CD4-positive, alpha-beta memory T cell (primary cell): ENCODE measurements at places on chromosomes 12 and 14. TPM values are rescaled to one million over a fixed set of nuclear protein-coding genes. Genes with fewer than 3 reads are reported as not detected.

INHBE gene
- total RNA-seq, result not detected

ART4 gene
- not detected for total RNA-seq

UNC79 gene
- 0.06 TPM for total RNA-seq

CLEC4D gene
- not detected for total RNA-seq

DNA sequence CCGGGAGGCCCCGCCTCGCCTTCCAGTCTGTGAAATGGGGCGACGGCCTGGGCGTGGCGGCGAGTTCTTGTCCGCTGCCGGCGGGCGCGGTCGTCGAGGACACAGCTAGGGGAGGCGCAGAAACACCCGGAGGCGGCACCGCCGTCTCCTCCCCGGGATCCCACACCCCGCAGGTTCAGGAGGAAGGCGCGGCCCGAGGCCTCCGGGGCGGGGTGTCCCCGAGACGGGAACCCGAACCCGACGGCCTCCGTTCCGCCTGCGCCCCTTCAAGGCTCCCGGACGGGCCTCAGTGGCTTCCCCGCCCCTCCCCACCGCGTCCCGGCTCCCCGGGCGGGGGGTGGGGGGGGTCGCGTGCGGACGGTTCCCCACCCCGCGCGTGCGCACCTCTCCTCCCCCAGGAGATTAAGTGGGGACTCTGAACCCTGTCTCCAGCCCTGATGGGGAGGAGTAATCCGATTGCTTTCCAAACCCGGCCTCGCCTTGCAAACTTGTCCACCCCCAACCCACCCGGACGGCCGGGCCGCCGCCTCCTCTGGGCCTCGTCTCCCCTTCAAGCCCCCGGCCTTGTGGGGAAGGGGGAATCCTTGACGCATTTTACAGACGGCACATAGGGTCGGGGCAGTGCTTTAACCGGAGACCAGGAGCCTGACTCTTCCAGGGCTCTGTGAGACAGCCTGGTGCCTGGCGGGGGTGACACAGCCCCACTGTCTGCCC, 35.3 kb upstream of the ANKRD9 start:
- no peak for DNase-seq

DNA sequence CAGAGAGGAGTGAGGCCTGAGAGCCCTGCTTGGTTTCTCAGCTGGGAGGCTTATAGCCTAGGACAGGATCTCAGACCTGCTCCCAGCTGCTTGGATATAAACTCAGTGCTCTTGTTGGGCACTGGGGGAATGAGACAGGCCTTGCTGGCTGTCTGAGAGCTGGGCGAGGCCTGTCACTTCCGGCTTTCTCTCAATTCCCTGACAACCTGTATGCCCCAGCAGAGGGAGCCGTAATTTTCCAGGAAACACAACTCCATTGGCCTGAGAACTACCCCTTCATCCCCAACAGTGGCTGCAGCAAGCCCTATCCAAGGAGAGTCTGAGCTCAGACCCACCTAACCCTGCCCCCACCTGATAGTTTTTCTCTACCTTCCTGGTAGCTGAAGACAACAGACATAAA, 258.3 kb upstream of the STXBP6 start:
- no peak for DNase-seq

DNA sequence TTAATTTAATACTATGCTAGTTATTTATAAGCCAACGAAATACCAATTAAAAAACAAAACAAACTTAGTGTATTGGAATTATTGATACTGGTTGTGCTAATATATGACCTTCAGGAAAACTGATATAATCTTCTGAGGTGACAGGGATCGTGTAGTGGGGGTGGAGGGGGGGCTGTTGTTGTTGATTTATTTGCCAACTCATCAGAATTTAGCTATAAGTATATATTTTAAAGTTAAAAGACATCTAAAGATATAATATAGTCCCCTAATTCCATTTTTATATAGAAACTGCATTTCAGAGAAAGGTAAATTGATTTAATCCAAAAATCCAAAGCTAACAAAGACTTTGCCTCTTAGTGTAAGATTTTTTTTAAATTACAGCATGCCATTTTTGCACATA, 210.5 kb downstream of the LRRK2 start:
- no peak for DNase-seq

DNA sequence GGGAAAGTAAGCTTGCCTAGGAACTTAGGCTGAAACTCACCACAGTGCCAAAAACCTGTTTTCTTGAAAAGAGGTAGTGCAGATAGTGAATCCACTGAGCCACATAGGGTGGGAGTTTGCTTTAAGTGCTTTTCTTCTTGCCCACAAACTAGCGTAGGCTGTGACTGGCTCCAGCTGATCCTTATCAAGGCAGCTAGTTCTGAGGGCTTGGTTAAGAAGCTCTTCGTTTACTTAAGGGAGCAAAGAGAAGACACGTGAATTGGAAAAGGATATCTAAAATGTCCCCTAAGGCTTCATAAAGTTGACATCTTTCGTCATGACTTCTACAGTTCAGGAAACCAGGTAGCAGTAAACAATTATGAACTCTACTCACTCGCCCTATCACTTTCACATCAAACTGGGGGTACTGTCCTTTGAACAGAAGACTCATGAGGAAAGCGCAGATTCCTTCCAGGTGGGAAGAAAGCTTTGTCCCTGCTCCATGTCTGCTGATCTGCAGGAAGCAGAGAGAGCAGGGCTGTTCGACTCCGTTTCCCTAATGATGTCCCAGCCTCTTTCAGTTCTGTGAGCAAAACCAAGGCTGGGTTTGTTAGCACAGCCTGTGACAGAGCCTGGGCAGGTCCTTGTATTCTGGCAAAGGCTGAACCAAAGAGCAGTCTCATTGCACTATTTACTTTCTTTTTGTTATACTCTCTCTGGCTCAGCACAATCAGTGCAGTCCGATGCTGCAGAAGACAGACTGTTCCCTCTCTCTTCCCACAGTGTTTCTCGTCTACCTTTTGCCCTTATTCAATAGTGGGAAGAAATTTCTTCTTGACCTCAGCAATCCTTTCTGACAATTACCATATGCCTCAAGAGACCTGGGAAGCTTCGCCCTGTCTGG, 93.5 kb upstream of the ETV6 start:
- DNase-seq, result peak; percentile 44

DNA sequence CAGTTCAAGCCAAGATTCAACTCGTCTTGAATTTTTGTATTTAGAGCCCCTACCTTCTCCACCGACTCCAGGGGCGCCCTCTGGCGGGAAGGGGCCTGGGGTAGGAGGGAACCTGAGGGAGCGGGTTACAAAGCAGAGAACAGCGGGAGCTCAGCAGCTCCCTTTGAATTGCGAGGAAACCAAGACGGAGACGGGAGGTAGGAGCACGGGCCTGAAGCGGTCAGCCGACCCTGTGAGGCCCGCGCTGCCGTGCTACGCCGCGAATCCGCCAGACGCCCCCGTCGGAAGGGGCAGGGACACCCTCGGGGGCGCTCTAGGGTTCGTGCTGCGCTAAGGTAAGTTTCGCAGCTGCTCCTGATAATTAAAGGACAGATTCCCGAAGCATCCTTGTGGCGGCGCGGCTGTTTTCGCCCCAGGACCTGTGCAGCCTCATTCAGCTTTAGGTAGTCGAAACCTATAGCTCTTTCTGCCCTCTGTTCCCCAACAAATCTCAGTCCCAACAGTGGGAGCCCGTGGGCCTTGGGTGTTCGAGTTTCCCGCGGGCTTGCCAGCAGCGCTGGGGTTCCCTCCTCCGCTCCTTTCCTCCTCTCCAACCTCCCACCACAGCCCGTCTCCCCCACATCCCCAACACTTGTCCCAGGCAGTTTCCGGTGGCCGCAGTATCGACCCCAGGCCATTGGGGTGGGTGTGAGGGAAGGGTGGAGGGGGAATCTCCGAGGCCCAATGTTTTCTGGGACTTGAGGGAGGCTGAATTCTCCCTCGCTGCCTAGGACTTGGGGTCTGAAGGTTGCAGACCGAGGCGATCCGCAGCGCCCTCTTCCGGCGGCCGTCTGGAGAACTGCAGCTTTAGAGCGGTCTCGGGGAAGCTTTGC, 5.1 kb upstream of the NKX2-1 start:
- DNase-seq, result no peak

GRCh38 chr14:91397965-91398591, 19.5 kb downstream of the CCDC88C start:
- DNase-seq, result no peak

DNA sequence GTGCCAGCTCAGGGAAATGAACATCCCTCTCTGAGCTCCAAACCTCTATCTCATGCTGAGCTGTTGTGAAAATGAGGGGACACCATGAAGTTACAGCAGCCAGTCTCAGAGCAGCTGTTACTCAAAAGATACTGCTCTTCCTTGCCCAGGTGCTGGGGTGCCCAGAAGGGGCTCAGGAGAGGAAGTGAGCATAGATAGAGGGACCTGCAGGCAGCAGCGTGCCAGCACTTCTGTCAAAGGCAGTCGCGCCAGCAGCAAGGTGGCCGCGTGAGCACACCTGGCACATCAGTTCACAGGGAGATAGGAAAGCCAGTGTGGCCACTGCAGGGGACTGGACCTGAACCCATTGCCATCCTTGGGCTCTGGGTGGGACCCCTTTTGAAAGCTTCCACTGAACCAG, 27.8 kb downstream of the C14orf132 start:
- DNase-seq, result no peak

DNA sequence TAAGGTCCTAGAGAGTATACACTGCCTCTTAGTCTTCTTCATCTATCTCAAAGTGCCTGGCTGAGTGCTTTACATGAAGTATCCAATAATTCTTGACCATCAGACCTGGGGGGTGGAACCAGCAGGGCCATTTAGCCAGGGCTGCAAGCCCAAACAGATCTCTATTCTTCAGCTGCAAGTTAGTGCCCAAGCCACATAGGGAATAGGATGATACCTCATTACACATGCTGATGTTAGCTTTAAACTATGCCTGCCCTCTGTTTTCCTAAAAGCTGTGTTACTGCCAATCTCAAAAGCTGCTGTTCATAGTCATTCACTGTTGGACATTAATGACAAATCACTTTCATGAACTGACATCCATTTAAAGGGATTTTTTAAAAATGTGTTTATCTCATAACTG, 16.7 kb upstream of the IFNG start:
- no peak for DNase-seq
